Activated gamma-delta T cell treated with Interleukin-2 at 50 U/mL for 16 hours (primary cell): ENCODE measurements at places on chromosomes 7 and 10.

DNA sequence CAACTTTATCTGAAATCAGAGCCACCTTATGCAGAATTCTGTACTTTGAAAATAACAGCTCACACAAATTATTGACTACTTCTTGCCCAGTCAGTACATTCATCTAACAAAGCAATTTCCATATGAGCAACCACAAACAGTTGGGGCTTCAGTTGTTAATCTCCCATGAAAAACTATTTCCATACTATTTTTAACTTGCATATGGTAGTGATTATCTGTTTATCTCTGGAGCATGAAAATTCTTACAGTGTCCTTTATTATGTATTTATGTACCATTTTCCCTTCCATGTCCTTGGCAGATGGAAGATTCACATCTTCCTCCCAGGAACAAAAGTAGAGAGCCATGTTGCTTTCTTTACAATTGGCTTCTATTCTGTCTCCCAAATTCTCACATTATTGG, 285.7 kb downstream of the CRPPA start:
- DNase-seq: no peak

GRCh38 chr7:153103202-153103601, 343.6 kb downstream of the ACTR3B start:
- DNase-seq: no peak

GRCh38 chr7:155811560-155811894, 736 bp downstream of the SHH start:
- DNase-seq: no peak

GRCh38 chr7:90409667-90410066, 6.4 kb downstream of the CLDN12 start:
- DNase-seq: no peak

- DNase-seq: no peak
Measured at GRCh38 chr10:78381107-78381506, 347.4 kb downstream of the RPS24 start.

GRCh38 chr7:19410691-19411090, 265.5 kb upstream of the FERD3L start:
- DNase-seq: no peak

- DNase-seq: no peak
Measured at GRCh38 chr7:39336442-39336841, 229.8 kb upstream of the YAE1 start.

DNA sequence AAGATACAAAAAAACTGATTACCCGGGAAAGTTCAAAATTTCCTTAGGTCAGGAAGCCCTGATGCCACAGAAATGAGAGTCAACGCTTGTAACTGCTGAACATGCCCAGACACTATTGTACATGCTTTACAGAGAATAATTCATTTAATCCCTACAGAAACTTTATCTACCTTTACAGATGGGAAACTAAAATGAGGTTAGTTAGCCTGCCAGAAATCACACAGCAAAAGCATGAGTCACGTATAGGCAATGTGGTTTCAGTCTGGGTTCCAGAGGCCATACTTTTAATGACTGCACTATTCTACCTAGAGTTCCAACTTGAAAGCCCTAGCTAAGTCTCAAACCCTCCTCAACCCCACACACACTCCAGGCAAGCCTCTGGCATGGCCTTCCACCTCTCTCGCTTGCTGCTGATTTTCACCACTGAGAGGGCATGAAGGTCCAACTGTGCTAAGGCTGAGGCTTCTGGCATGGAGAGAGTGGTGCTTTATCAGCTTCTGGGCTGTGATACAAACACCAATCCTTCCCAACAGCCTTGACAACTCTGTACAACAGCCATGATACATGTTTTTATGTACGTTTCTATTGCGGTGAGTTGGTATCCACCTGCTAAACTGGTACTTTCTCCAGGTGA, 1011.2 kb upstream of the GHITM start:
- no peak for DNase-seq

GRCh38 chr7:135178364-135178763, 7.9 kb upstream of the CYREN start:
- no peak for DNase-seq

GRCh38 chr7:41912426-41912825, 209.5 kb upstream of the INHBA start:
- no peak for DNase-seq

DNA sequence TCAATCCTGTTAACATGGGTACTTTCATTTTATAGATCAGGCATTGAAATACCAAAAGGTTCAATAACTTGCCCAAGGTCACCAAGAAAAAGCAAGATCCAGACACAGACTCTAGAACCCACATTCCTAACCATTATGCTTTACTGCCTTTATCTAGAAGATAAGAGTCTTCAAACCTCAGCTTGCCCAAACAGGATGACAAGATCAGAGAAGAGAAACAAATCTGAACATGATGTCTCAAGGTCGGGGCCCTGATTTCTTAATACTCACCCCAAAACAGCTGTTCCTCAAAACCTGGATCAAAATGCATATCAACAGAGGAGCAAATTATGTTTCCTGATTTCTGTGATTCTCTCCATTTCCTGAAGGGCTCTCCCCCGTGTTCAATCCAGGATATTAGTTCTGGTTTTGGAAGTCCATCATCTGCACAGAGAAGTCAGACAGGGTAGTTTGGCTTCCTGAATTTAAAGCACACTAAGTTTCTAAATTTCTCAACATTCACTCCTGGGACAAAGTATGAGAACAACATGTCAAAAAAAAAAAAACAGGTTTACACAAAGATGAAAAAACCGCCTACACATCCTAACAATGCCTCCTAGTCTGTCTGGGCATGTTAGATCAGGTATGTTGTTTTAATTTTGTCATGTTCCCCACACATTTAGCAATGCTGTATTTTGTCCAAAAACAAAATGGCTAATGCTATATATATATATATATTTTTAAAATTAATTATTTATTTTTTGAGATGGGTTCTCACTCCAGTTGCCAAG, 16.2 kb downstream of the ZNF786 start:
- no peak for DNase-seq

DNA sequence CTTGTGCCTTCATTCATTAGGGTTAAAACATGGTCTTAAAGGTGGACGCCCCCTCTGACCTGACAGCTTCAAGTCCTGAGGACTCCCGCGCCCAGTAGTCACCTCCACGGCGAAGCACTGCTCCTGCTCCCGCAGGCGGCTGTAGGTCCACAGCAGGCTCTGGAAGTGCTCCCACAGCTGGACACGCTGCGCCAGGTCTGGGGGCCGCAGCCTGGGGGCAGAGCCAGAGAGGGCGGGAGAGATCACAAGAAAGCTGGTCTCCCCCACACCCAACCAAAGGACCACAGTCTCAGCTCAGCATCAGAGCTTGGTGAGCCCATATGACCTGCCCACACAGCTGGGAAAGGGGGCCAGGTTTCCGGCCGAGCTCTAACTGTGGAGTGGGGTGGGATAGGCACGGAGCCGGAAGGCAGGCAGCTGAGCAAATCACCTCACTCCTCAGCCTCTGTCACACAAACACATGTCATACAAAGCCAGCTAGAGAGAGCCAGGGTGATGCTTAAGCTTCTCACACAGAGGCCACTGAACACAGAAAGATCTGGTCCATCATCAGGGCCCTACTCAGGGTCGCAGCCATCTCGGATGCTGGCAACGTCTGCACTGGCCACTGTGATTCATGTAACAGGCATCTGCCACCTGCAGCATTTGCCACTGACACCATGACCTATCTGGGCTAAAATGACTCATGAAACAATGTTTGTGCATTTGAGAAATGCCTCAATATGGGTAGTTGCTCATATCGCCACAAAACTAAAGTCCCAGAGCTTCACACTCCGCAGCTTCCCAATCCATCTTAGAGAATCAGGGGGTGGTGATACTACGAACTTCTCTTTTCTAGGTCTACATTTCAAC, 12.6 kb downstream of the HPS1 start:
- DNase-seq: no peak

GRCh38 chr10:97380516-97380915, 20.6 kb downstream of the RRP12 start:
- DNase-seq: no peak

DNA sequence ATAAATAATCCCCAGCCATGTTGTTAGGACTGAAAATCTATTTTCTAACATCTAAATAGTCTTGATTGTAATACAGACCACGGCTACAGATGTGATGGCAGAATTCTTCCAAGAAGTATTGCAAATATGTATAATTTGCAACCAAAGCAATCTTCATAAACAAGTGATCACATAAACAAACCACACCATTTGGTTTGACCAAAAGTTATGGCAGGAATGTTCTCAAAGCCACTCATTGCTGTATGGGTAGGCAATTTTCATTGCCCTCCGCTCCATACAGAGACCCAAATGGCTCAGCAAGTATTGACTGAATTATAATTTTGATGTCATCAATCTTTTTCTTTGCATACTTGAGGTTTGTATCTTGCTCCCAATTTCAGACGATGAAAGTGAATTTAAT, 19.0 kb upstream of the RHOBTB1 start:
- no peak for DNase-seq

- no peak for DNase-seq
Measured at GRCh38 chr10:27030060-27030459, 70.2 kb downstream of the ANKRD26 start.

- no peak for DNase-seq
Measured at GRCh38 chr7:122791959-122792545, 89.3 kb upstream of the RNF148 start.

GRCh38 chr10:74748468-74749031, 77.8 kb upstream of the KAT6B start:
- no peak for DNase-seq

DNA sequence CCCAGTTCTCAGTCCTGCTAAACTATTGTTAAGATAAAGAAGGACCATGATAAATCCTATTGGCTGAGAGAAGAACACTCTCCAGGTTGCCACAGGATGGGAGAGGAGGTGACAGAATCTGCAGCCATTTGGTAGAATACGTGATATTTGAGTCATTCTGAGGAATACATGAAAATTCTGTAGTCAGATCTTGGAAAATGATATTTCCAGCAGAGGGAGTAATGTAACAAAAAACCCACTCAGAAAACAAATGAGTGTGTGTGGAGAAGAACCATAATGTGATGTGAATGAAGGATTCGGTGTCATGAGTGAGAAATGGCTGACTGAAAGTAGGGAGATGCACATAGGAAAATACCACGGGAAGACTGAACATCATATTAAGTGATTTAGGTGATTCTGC, 128.5 kb upstream of the PFKP start:
- DNase-seq: no peak

DNA sequence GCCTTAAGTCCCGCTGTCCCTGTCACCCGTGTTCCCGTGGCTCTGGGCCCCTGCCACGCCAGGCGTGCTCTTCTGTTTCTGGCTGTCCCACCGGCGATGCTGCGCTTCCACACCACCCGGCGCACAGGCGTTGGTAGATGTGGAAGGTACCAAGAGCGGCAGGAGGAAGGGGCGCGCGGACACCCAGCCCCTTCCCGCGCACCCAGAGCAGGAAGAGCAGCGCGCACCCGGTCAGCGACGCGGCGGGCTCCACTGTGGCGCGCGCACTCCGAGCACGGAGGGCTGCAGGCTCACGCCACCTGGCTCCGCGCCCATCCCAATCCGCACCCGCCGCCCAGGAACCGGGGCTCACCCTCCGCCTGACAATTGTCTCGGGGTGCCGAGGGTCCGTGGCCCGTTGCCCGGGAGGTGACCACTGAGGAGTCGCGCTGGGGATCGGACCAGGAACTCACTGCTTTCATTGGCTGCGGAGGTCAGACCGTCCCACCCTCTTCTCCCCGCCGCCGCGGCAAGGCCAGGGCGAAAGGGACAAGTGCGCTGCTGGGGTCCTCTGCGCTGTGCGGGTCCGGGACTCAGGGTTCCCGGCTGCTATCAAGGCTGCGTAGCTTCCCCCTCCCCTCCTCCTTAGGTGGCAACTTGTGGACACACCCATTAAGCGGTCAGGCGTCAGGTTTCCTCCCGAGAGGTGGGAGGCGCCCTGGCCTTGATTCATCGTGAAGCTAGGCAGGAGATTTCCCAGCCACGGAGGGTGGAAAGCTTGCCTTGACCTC, 121.6 kb upstream of the ZNF92 start:
- DNase-seq: peak; percentile 38

- no peak for DNase-seq
Measured at GRCh38 chr10:34727595-34728033, 87.5 kb downstream of the PARD3 start.

DNA sequence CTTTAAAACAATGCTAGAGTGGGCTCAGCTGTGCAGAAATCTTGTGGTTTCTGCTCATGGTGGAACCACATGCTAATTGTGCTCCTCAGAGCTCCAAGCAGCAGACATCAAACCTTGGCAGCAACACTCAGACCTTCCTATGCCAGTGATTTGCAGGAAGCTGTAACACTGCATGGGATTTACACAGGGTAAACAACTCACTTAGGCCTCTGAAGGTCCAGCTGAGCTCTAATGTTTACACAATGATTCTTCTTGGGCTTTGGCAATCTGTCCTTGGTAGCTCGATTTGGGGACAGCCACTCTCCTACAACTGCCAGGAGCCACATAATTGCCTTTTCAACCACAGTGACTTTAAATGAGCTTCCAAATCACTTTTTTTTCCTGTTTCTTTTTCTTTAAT, 97.7 kb upstream of the PDLIM1 start:
- DNase-seq: no peak

DNA sequence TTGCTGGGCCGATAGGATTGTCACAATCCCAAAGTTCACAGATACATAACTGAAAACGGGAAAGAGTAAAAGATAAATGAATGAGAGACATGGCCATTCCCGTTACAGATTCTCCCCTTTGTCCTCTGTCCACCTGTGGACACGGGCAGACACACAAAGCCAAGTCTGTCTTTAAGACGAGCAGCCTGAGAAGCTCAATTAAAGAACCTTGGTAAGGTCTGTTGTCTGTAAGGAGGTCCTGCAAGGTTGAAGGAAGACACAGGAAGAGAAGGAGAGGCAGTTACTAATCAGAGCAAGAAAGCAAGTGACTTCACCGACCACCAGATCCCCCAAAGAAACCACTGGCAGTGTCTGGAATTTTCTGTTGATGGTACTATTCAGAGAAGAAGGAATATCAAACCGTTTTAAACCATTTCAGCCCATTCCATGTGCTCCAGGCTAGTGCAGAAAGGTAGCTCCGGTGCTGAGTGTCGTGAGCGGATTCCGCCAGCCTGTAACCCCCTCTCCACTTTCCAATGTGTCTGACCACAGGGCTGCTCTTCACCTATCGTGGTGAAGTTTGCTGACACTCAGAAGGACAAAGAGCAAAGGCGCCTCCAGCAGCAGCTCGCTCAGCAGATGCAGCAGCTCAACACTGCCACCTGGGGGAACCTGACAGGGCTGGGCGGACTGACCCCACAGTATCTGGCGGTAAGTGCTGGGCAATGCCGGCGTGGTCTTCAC, 252.6 kb downstream of the CELF2 start:
- DNase-seq: peak; percentile 74

DNA sequence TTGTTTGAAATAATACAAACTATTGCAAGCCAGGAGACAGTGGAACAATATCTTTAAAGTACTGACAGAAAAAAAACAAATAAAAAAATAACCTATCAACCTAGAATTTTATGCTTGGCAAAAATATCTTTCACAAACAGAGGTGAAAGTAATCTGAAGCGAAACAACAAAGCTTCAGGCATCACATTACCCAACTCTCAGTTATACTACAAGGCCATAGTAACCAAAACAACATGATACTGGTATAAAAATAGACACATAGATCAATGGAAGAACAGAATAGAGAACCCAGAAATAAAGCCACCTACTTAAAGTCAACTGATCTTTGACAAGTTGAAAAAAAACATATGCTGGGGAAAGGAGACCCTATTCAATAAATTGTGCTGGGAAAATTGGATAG, 26.5 kb upstream of the HECW1 start:
- no peak for DNase-seq

- no peak for DNase-seq
Measured at GRCh38 chr7:67625257-67625737, 628.7 kb downstream of the TYW1 start.
